Activated T-helper 1 cell treated with anti-CD3 and anti-CD28 coated beads, Interleukin-12 subunit alpha, Interleukin-12 subunit beta, Interleukin-2, Interleukin-4 antibody, amounts not matched to agents 30 ng/mL and 10 ng/mL and 1 ng/mL, durations not matched to agents 14 hours and 24 hours and 36 hours (primary cell): ENCODE measurements at places on chromosomes 11 and 22. TPM values are rescaled to one million over a fixed set of nuclear protein-coding genes. Genes with fewer than 3 reads are reported as not detected.

- peaks cover 9% of the 10 kb centered on the region for H3K27me3 ChIP-seq
- H3K27ac ChIP-seq, result no peak overlapping the region
- DNase-seq, result no peak
- no peaks in the 10 kb centered on the region for H3K4me1 ChIP-seq
- no peak overlapping the region for H3K4me3 ChIP-seq
- no peaks in the 10 kb centered on the region for H3K36me3 ChIP-seq
These were observed 147.1 kb upstream of the SESN3 start for GRCh38 chr11:95378111-95378510.

DNA sequence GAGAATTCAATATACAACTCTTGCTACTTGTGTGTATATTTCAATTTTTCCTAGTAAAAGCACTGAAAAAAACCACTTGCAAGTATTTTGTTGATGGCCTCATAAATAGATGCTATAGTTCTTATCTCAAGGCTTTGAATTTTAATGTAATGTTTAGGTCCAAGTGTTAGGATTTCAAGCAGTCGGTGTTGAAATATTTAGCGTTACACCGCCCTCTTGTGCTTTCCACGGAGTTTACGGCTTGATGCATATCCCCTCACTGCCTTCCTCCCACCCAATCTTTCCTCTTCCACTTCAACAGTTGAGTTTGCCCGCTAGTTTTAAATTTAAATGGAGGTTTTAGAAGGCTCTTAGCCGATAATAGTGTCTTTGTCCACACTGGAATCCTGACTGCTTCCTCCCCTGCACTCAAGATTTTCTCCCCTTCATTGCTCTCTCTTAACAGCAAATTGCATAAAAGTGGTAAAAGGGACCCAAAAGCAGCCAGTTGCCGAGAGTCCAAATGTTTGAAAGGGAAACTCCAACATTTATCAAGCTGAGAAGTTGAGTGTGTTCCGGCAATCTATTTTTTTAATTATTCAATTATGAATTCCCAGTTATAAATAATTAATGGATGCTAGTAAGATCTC lies 25.9 kb upstream of the HTATIP2 start:
- no peak overlapping the region for H3K4me3 ChIP-seq
- no peaks in the 10 kb centered on the region for H3K4me1 ChIP-seq
- no peaks in the 10 kb centered on the region for H3K36me3 ChIP-seq
- H3K27me3 ChIP-seq, result peaks cover 45% of the 10 kb centered on the region

- H3K4me3 ChIP-seq, result no peak overlapping the region
- no peaks in the 10 kb centered on the region for H3K27me3 ChIP-seq
- H3K4me1 ChIP-seq, result no peaks in the 10 kb centered on the region
- DNase-seq, result no peak
- peaks cover 2% of the 10 kb centered on the region for H3K36me3 ChIP-seq
These were observed 179.7 kb downstream of the TBC1D22A start for GRCh38 chr22:46941968-46942798.

ZNF280A gene
- total RNA-seq, result not detected in 2 replicates

DNA sequence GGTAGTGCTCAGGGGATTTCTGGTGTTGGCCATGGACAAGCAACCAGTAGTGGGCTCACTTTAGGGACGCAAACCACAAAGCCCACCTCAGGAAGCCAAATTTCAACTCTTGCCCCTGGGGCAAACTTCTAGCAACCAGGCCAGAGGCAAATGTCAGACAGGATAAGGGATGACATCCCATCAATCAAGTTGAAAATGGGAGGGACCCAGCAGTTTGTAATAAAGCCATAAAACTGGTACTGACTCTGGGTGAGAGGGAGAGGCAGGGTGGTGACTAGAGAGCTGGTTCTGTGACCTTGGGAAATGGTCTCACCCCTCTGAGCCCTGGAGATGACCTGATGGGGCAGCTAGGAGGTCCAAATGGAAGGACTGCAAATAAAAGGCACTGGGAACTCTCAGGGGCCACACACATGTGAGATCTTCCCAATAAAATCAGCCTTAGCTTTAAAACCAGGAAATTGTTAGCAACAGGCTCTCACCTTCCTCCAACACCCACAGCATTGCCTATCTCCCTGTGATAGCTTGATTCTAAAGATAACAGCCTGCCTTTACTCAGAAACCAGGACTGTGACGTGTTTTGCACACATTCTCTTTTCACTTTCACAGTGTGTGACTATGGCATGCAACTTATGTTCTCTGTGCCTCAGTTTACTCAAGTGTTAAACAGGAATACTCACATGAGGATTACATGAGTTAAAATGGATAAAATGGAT lies 6.4 kb upstream of the TBC1D10A start:
- peak overlapping the region; percentile 56 for H3K27ac ChIP-seq
- H3K36me3 ChIP-seq, result peaks cover 57% of the 10 kb centered on the region
- no peak for DNase-seq
- H3K4me3 ChIP-seq, result peak overlapping the region; percentile 11
- no peaks in the 10 kb centered on the region for H3K27me3 ChIP-seq
- H3K4me1 ChIP-seq, result peaks cover 40% of the 10 kb centered on the region

GRCh38 chr22:49962751-49963646 lies 2.4 kb downstream of the PIM3 start:
- peak overlapping the region; percentile 84 for H3K27ac ChIP-seq
- no peak for DNase-seq
- peaks cover 29% of the 10 kb centered on the region for H3K36me3 ChIP-seq
- H3K4me1 ChIP-seq, result peaks cover 32% of the 10 kb centered on the region
- H3K4me3 ChIP-seq, result peak overlapping the region; percentile 88

KCNC1 gene
- total RNA-seq, result not detected in 2 replicates

MMP13 gene
- total RNA-seq, result not detected in 2 replicates

NRXN2 gene
- 0.17 and 0.23 TPM in 2 replicates for total RNA-seq

ZDHHC24 gene
- total RNA-seq, result 14.6 and 15.6 TPM in 2 replicates

ZNF215 gene
- 1.8 and 2.1 TPM in 2 replicates for total RNA-seq

- DNase-seq, result no peak
- peaks cover 14% of the 10 kb centered on the region for H3K4me1 ChIP-seq
These were observed 76.0 kb upstream of the MTMR2 start for GRCh38 chr11:95999711-96000406.

GRCh38 chr22:29011240-29012100 lies 50.2 kb downstream of the C22orf31 start:
- peaks cover 7% of the 10 kb centered on the region for H3K4me1 ChIP-seq
- no peak overlapping the region for H3K4me3 ChIP-seq
- DNase-seq, result no peak
- no peak overlapping the region for H3K27ac ChIP-seq
- peaks cover 29% of the 10 kb centered on the region for H3K27me3 ChIP-seq

- peaks cover 75% of the 10 kb centered on the region for H3K4me1 ChIP-seq
- H3K4me3 ChIP-seq, result peak overlapping the region; percentile 61
- peak overlapping the region; percentile 95 for H3K27ac ChIP-seq
These were observed 60.3 kb downstream of the ETS1 start for GRCh38 chr11:128527046-128527445.

CREB3L1 gene
- total RNA-seq, result 0.15 and 0.39 TPM in 2 replicates

DNA sequence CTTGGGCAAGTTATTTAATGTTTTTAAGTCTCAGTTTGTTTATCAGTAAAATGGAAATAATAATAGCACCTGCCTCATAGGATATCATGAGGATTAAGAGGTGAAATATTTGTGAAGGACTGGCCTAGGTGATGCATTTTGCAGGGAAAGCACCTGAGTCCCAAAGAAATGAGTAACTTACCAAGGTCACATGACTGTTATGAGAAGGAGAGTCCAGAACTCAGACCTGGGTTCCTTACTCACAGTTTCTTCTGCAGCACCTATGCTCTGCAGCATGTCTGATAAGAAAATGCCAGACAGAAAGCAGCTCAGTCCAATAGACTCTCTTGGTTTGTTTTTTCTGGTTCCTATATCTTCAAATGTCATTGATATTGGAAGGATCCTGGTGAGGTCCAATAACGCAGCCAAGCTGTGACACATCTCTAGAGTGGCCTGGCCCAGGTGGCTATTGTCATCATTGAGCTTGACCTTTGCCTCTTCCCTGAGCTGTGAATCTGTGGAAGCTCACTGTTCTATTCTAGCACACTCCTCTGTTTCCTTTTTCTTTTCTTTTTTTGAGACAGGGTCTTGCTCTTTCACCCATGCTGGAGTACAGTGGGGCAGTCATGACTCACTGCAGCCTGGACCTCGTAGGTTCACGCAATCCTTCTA lies 174.7 kb upstream of the NAV2 start:
- no peak for DNase-seq
- H3K36me3 ChIP-seq, result no peaks in the 10 kb centered on the region
- H3K4me1 ChIP-seq, result no peaks in the 10 kb centered on the region
- H3K27ac ChIP-seq, result no peak overlapping the region
- H3K27me3 ChIP-seq, result no peaks in the 10 kb centered on the region

- H3K4me1 ChIP-seq, result no peaks in the 10 kb centered on the region
- no peaks in the 10 kb centered on the region for H3K36me3 ChIP-seq
These were observed 1281.7 kb downstream of the BRD1 start for GRCh38 chr22:48545987-48546386.

POTEH gene
- not detected in 2 replicates for total RNA-seq

RFPL1 gene
- total RNA-seq, result not detected in 2 replicates

- no peaks in the 10 kb centered on the region for H3K4me1 ChIP-seq
- no peak overlapping the region for H3K4me3 ChIP-seq
- H3K27me3 ChIP-seq, result peaks cover 14% of the 10 kb centered on the region
- H3K36me3 ChIP-seq, result no peaks in the 10 kb centered on the region
These were observed 66.9 kb downstream of the RBFOX2 start for GRCh38 chr22:35961480-35962295.

- peak overlapping the region; percentile 20 for H3K4me3 ChIP-seq
- no peaks in the 10 kb centered on the region for H3K4me1 ChIP-seq
- no peak overlapping the region for H3K27ac ChIP-seq
- no peak for DNase-seq
- H3K36me3 ChIP-seq, result no peaks in the 10 kb centered on the region
These were observed 114.9 kb downstream of the NAV2 start for GRCh38 chr11:19827399-19828135.

DNA sequence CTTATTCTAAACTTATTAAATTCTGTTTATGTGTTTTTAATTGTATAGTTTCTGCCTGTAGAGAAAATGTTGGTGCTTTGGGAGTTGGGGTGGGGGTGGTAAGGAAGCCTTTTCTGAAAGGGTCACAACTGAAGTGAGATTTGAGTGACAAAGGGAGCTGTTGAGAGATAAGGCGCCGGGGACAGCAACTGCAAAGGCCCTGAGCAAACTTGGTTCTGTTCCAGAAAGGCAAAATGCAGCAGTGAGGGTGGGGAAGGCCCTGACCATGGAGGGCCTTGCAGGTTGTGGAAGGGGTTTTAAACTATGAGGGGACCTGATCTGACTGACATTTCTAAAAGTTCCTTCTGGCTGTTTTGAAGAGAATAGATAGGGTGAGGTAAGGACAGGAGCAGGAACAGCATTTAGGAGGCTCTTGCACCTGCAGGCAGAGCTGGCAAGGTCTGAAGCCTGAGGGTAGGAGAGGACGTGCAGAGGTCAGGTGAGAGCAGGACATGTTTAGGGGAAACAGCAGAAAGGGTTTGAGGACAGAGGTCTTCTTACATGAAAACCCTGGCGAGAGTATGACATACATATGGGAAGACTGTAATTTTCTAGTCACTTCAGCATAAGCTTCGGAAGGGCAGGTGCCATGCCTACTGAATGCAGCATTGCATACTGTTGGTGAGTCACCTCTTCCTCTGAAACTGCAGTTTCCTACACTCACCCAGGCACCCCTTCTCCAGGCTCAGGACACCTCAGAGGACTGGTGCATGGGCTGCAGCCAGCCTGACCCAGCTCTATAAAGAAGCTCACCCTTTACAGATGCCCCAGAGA lies 190.7 kb downstream of the SNX19 start:
- no peaks in the 10 kb centered on the region for H3K27me3 ChIP-seq
- H3K4me1 ChIP-seq, result no peaks in the 10 kb centered on the region
- H3K27ac ChIP-seq, result no peak overlapping the region
- H3K4me3 ChIP-seq, result no peak overlapping the region
- H3K36me3 ChIP-seq, result no peaks in the 10 kb centered on the region

MYBPC3 gene
- total RNA-seq, result not detected in 2 replicates

GRCh38 chr11:19672586-19673206 lies 39.9 kb upstream of the NAV2 start:
- H3K27me3 ChIP-seq, result peaks cover 10% of the 10 kb centered on the region
- H3K4me3 ChIP-seq, result no peak overlapping the region
- no peaks in the 10 kb centered on the region for H3K36me3 ChIP-seq
- no peaks in the 10 kb centered on the region for H3K4me1 ChIP-seq
- no peak for DNase-seq

DNA sequence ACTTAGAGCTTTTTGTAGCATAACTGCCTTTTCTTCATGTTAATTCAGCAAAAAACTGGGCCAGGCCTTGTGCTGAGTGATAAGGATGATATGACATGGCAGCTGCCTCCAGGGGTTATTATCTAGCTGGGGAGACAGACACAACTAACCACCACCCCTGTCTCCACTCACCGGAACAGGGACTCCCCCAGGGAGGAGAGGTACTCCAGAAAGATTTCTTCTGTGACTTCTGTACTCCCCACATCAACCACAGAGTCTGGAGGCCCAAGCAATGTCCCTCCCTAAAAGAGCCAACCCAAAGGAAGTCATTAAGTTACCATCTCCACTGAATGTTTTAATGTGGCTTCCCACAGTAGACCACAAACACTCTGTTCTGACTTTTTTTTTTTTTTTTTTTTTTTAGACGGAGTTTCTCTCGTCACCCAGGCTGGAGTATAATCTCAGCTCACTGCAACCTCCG lies 14.3 kb upstream of the PMM1 start:
- no peak overlapping the region for H3K4me3 ChIP-seq
- peaks cover 9% of the 10 kb centered on the region for H3K27me3 ChIP-seq
- DNase-seq, result peak; percentile 66
- peak overlapping the region; percentile 62 for H3K27ac ChIP-seq

- DNase-seq, result no peak
- H3K4me3 ChIP-seq, result no peak overlapping the region
- H3K4me1 ChIP-seq, result no peaks in the 10 kb centered on the region
- H3K27ac ChIP-seq, result no peak overlapping the region
These were observed 31.3 kb upstream of the OPCML start for GRCh38 chr11:133563505-133564025.

OLFML1 gene
- total RNA-seq, result not detected in 2 replicates

- H3K27me3 ChIP-seq, result no peaks in the 10 kb centered on the region
- no peak overlapping the region for H3K27ac ChIP-seq
- DNase-seq, result no peak
- no peaks in the 10 kb centered on the region for H3K4me1 ChIP-seq
- H3K36me3 ChIP-seq, result no peaks in the 10 kb centered on the region
These were observed 21.6 kb upstream of the TMEM191C start for GRCh38 chr22:21445437-21446127.

APOBEC3F gene
- total RNA-seq, result 19.0 and 21.6 TPM in 2 replicates

DNA sequence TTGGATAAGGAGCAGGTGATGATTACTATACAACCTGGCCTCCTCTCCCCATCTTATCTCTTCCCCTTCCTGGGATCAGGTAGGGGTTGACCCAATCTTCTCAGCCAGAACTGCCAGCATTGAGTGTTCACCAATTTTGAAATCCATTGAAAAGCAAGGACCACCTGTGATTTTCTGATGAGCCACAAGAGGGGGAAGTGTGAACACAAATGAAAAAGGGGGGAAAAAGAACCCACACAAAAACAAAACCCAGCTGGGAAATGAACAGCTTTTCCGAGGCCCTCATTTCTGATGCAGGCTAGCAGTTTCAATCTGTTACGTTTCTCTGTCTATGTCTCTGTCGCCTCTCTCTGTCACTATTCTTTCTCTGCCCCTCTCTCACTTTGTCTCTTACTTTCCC lies 161.9 kb downstream of the INSC start:
- H3K4me3 ChIP-seq, result no peak overlapping the region
- H3K4me1 ChIP-seq, result no peaks in the 10 kb centered on the region
- peaks cover 8% of the 10 kb centered on the region for H3K27me3 ChIP-seq
- H3K36me3 ChIP-seq, result no peaks in the 10 kb centered on the region
- DNase-seq, result no peak
- H3K27ac ChIP-seq, result no peak overlapping the region
